Vagina (tissue), 2 donors: ENCODE measurements at places on chromosomes 12 and 14.

DNA sequence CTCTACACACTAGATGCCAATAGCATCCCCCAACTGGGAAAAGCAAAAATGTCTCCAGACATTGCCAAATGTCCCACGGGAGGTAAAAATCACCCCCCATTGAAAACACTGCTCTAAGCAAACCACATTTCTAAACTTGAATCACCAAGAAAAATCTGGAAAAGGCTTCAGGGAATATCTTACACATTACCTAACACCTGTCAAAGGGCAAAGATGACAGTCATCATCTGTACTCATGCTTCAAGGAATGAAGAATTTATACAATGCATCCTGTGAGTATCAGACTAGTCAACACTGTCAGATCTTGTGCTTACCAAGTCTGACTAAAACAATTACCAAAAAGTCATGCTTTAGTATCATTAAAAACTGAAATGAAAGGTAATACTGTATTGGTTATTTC lies 161.6 kb upstream of the SOX5 start:
- no peak for DNase-seq

DNA sequence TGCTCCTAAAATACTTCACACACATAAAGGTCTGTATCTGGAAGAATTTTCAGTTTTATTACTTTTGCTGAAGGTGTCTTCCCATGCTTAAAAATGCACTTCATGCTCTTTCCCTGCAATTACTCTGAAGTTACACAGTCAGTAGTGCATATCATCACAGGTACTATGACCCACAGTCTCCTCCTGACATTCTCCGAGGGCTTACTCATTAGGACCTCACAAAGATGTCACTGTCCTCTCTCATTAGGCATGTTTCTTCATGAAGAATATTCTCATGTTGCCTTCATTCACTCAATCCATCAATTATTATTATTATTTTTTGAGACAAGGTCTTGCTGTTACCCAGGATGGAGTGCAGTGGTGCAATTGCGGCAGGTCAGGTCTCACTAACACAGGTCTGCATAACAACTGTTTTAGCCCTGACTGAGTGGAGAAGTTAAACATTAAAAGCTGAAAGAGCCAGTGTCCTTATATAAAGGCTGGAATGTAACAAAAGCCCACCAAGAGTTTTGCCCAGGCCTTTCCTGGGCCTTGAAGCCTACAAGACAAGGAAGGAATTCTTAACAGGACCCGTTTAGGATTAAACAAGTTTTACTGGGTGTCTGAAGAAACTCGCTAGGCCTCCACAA lies 119.5 kb upstream of the WSCD2 start:
- no peak for DNase-seq

DNA sequence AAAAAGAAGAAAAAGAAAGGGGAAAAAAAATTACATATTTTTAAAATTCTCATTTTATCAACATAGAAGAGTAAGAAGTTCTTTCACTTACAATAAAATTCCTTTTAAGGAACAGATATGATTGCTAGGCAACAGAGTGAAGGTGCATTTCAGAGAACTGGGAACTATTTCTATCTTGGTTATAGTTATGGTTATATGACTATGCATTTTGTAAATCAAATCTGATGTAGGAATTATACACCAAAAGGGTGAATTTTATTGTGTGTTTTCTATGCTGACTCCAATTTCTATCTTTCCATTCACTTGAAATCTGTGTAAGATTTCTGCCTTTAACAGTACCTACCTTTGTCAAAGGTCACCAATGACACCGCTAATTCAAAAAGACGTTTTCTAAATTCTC lies 50.1 kb downstream of the HNRNPC start:
- DNase-seq: no peak

GRCh38 chr14:53570411-53571387 lies 385.9 kb downstream of the BMP4 start:
- no peak for DNase-seq

- DNase-seq: no peak
These were observed 112.0 kb downstream of the SLC15A5 start for GRCh38 chr12:16165506-16165905.

GRCh38 chr14:95519699-95520098 lies 3.2 kb upstream of the SYNE3 start:
- DNase-seq: peak; percentile 95

DNA sequence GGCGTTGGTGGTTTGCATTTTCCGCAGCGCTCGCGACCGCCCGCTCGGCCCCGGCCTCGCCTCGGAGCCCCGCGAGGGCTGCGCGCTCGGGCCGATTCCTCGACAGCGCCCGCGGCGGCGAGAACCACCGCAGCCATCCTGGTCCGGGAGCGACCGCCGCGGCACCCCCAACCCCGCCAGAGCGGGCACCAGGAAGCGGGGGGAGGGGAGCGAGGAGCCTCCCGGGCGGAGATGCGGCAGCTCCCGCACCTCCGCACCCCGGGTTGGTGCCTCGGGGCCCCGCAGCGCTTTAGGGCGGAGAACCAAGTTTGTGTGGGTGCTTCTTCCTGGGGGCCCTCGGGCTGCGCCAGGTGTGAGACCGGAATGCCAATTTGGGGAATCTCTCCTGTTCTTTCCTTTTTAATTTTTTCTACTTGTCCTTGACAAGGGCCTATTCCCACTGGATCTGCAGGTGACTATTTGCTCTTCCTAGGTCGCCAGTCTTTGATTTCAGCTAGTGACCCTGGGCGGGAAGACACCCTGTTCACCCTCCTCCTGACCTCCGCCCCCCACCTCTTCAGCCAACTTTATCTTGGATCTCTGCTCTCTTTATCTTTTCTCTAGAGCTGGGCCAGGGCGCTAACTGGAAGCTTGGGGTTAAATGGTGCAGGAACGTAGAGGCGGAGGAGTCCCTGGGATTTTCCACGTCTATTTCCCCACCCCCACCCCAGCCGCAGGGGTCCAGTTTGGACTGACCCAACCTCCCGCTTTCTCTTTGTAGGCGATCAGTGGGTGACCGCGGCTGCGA lies at the start of gene SOCS2:
SOCS2 (plus strand) TSS at position 751 of the 787 bp plus-strand sequence. CDS start 223 bp downstream, outside the sequence.
- DNase-seq: no peak

DNA sequence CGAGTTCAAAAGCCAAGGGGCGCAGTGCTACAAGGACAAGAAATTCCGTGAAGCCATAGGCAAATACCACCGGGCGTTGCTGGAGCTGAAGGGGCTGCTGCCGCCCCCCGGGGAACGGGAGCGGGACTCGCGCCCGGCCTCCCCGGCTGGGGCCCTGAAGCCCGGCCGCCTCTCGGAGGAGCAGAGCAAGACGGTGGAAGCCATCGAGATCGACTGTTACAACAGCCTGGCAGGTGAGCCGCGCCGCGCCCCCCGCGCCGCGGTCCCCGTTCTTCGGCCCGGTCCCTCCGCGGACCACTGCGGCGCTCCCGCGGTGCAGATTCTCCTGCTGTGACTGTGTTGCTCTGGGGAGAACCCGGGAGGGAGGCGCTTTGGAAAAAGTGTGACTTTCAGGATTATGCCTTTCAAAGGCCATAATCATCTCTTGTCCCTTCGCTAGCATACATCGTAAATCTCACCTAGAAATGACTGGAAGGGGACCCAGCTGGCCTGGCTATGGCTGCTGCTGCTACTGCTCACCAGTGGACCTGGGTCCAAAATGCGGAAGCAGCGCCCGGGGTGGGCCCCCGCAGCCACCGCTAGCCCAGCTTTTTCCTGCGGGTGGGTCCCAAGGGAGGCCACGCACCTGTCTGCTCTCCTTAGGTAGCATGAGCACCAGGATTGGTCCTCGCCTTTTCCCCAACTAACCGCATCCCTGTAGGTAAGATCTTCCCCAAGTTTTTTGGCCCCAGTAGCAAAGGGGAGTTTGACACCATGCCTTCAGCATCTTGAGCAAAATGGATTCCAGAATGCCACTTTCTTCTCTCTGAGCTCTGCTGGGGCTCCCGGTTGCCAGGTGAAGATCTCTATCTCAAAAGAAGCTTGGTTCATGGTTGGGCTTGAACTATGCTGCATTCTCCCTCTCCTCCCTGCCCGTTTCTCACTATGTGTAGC lies 853 bp downstream of the TTC9 start:
- no peak for DNase-seq

DNA sequence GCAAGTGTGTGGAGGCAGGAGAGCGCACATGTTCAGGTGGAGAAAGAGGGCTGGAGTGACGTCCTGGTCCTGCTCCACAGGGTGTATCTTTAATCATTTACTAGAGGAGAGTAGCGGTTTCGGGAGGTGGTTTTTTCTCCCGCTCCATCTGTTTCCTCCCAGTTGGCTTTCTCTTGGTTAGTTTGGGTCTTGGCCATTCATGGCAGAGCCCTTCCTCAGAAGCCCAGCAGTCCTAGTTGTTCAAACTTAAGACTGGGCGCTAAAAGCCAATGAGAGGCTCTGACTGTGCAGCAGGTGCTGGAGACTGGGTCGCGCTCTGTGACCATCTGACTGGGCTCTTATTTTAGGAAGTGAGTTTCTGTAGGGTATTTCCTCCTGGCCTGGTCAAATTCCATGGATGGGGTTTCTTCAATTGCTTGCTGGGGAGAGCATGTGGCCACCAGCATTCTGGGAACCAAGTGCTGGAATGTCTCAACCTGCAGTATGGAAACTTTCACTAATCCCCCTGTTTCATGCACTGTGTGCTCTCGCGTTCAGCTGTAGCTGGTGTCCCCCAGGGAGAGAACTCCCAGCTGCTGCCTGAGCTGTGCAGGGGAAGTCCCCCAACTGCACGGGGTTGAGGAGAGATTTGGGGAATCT lies 27.4 kb upstream of the TSPAN9 start:
- DNase-seq: no peak

GRCh38 chr14:89093083-89093730 lies 268.8 kb downstream of the TTC8 start:
- no peak for DNase-seq

DNA sequence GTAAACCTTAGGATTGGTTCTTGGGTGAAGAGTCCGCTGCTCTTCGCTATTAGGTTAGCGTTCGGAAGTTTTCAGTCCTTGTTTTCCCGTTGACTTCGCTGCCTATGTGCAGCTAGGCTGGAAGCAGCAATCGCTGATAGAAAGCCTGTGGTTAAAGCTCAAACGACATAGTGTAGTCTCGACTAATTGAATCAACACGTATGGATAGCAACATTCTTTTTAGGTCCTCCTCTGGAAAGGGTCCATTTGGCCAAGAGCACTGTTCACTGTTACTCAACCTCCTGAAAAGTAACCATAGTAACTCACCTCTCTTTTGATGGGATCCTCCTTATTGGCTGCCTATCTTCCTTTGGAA lies 355.5 kb downstream of the SNAPC1 start:
- DNase-seq: no peak

DNA sequence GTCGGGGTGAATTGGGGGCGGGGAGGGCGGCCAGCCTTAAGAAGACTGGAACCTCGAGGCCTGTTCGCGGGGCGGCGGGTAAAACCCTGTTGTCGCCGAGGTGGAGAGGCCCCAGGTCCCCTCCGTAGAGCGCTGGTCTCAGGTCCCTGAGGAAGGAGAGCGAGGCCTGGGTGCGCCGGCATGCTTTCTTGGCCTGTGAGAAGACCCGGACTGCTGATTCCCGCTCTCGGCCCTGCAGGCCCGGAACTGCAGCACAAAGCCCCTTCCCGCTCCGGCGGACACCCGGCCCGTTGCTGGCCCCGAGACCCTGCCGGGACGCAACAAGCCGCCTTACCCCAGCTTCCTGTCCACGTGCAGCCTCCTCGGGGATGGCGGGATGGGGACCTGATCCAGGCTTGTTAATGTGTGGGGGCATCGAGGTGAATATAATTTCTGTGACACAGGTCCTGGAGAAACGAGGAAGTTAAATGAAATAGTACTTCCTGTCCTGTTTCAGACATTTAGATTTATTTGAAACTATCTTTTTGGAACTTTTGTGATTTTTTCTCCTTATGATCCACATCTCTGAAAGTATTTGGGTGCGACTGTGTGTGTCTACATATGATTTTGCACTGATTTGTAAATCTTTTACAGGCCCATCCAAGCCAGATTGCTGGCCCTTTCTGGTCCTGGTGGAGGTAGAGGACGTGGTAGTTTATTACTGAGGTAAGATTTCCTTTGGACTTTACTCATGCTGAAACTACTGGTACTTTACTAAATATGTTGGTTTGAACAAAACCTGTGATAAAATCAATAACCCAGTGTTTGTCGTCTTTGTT lies 600 bp downstream of the PNN start:
- DNase-seq: no peak

DNA sequence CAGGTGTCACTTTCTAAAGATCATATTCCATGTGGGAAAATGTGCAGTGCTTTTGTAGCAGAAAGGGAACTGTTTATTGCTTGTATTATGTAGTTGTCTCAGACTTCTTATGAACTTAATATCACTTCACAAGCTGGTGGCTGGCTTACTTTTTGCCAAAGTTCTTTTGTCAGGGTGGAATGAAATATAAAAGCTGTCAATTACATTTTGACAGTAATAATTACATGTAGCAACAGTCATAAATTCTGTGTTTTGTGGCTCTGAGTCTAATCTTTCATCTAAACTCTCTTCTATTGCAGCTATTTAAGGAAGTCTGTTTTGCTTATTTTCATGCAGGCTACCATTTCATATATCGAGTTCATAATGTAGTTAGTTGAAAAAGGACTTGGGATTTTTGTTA lies 106.6 kb downstream of the OTOGL start:
- no peak for DNase-seq

- DNase-seq: no peak
These were observed 5.4 kb upstream of the AMN start for GRCh38 chr14:102917056-102917385.

- no peak for DNase-seq
These were observed 21.0 kb downstream of the WIF1 start for GRCh38 chr12:65100140-65100539.

GRCh38 chr12:78239544-78239943 lies 408.9 kb downstream of the NAV3 start:
- no peak for DNase-seq

- DNase-seq: no peak
These were observed 25.7 kb downstream of the SOAT2 start for GRCh38 chr12:53128780-53129569.

- no peak for DNase-seq
These were observed 63.2 kb downstream of the USP15 start for GRCh38 chr12:62323386-62323785.

DNA sequence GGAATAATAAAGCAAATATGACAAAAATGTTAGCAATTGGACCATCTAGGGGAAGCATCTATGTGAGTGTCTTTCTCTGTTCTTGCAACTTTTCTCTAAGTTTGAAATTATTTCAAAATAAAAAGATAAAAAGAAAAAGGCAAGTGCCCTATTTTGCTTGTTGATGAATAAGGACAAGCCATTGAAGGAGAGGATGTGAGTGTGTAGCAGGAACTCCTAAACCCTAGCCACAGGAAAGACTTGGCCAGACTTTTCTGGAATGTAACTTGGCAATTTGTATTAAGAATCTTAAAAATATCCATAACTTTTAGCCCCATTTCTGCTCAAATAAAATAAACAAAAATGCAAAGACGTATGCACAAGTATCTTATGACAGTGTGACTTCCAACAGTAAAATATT lies 279.4 kb downstream of the CACNA1C start:
- no peak for DNase-seq

DNA sequence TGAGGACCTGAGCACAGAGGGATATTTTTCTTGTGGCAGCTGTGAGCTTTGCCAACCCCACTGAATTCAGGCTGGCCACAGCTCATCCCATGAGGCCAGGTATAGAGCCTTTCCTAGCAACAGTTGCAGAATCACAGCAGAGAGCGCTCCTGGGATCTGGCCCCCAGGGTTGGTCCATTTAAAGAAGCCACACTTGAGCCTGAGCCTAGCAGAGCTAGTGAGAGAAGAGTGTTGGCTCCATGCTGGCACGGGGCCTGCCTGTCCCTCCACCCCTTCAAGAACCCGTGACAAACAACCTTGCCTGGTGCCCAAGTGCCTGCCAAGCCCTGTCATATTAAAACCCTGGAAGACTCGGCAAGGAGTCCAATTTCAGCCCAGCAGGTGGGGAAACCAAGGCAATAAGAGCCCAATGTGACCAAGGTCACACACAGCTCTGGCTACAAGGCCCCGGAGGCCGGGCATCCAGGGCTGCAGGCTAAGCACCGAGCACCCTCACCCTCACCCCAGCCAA lies 91.6 kb downstream of the LRRC74A start:
- DNase-seq: no peak

- DNase-seq: no peak
These were observed 6.8 kb upstream of the PAX9 start for GRCh38 chr14:36654794-36655381.
